ENCODE measurements at places on chromosomes 13 and 19.

GRCh38 chr13:49533591-49534269, 38.0 kb downstream of the PHF11 start:
- no peaks in the 10 kb centered on the region for H3K4me1 ChIP-seq
- H3K36me3 ChIP-seq = peaks cover 1% of the 10 kb centered on the region
- no peak for DNase-seq
- no peaks in the 10 kb centered on the region for H3K27me3 ChIP-seq

DNA sequence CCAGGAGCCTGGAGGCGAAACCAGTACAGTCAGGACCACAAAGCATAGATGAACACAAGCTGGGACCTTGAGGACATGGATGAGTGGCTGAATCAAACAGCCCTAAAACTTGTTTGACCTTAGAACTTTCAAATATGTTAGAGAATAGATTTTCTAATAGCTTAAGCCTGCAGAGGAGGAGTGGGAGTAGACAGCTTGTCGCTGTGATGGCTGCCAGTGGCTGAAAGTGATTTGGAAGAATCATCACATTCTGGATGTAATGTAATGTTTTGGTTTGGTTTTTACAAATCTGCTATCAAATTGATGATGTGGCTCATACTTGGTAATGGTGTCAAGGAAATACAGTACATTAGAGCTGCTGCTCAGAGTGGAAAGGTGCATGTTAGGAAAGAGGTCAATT, 12.0 kb downstream of the IGFL3 start:
- H3K27me3 ChIP-seq = peaks cover 5% of the 10 kb centered on the region
- no peaks in the 10 kb centered on the region for H3K36me3 ChIP-seq
- no peak overlapping the region for H3K4me3 ChIP-seq

- H3K4me3 ChIP-seq = no peak overlapping the region
- H3K36me3 ChIP-seq = no peaks in the 10 kb centered on the region
- DNase-seq = no peak
- no peaks in the 10 kb centered on the region for H3K4me1 ChIP-seq
- H3K27me3 ChIP-seq = peaks cover 4% of the 10 kb centered on the region
These were observed 345.3 kb upstream of the OBI1 start for GRCh38 chr13:79003989-79004898.

DNA sequence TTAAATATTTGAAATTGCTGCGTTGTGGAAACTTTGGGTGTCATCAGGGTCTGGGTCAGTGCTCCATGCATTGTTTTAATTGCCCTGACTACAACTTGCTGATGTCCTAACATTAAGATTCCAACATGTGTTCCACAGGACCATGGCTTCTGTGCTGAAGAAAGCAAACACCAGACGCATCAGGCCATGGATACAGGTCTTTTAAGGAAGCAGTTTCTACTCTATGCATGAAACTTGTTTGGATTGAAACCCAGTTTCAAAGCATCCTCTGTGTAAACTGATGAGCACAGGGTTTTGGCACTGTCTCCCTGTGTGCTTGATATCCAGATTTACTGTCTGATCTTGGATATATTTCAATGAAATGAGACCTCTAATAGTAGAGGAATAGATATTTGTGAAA, 328.4 kb upstream of the SLC10A2 start:
- no peak overlapping the region for H3K4me3 ChIP-seq
- no peak overlapping the region for H3K27ac ChIP-seq
- no peak for DNase-seq
- H3K4me1 ChIP-seq = no peaks in the 10 kb centered on the region
- H3K36me3 ChIP-seq = no peaks in the 10 kb centered on the region

GRCh38 chr13:30872685-30873461, 33.2 kb upstream of the MEDAG start:
- DNase-seq = no peak
- H3K4me1 ChIP-seq = no peaks in the 10 kb centered on the region
- no peaks in the 10 kb centered on the region for H3K27me3 ChIP-seq
- H3K27ac ChIP-seq = no peak overlapping the region

DNA sequence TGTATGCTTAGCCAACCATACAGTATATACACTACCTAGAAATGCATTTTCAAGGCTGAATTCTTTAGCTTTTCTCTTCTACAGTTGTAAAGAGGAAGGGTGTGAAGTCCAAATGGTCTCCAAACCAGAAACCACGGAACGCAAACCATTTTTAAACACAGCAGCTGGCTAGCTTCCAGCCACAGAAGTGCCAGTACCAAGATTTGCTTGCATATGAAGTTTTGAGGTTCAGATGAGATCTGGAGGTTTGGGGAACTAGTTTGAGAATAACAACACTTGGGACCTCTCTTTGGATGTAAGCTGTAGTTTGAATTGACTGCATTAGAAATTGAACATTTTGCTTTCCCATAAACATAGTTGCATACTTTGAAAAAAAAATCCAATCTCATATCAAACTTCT, 1243.5 kb downstream of the EFNB2 start:
- H3K27me3 ChIP-seq = no peaks in the 10 kb centered on the region
- no peaks in the 10 kb centered on the region for H3K4me1 ChIP-seq
- no peak overlapping the region for H3K4me3 ChIP-seq
- no peaks in the 10 kb centered on the region for H3K36me3 ChIP-seq
- no peak for DNase-seq
- H3K27ac ChIP-seq = no peak overlapping the region

DNA sequence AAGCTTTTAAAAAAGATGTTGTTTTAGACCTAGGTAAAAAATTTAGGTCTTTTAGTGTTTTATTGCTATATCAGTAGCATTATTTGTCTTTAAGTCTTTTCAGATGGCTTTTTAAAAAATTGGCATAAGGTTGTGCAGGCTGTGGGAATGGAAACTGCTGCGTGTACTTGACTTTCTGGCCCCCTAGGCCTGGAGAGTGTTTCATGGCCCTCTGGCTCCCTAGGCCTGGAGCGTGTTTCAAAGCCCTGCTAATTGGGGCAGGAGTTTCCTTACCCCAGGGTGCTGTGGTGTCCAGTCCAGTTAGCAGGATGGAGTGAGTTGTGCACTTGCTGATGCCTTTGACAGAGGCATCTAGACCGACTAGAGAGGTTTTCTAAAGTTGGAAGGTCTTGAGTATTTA, 23.8 kb downstream of the PRAM1 start:
- no peak overlapping the region for H3K4me3 ChIP-seq
- no peak for DNase-seq
- peaks cover 84% of the 10 kb centered on the region for H3K36me3 ChIP-seq
- no peak overlapping the region for H3K27ac ChIP-seq
- no peaks in the 10 kb centered on the region for H3K4me1 ChIP-seq

DNA sequence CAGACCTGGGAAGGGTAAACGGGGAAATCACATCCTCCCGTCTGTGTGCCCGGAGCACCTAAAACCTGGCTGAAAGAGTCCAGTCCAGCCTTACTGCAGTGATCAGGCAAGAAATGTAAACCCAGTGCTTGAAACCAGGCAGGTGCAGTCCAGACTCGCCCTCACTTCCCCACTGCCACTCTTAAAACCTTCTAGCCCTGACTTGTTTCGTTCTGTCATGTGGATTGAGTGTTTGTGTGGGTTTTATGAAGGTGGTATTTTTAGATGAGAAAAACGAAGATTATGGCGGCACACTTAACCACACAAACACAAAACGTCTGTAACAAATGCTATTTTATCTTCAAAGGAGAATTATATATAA, 839 bp upstream of the CKAP2 start:
- peak overlapping the region; percentile 75 for H3K4me3 ChIP-seq
- peak overlapping the region; percentile 85 for H3K27ac ChIP-seq
- no peak for DNase-seq
- H3K27me3 ChIP-seq = no peaks in the 10 kb centered on the region

- no peak overlapping the region for H3K4me3 ChIP-seq
- no peaks in the 10 kb centered on the region for H3K27me3 ChIP-seq
- no peaks in the 10 kb centered on the region for H3K36me3 ChIP-seq
- H3K4me1 ChIP-seq = no peaks in the 10 kb centered on the region
- no peak for DNase-seq
- H3K27ac ChIP-seq = no peak overlapping the region
These were observed 281.3 kb upstream of the SOX21 start for GRCh38 chr13:94993616-94994015.

GRCh38 chr13:48476686-48477085, 56.2 kb downstream of the RCBTB2 start:
- H3K36me3 ChIP-seq = no peaks in the 10 kb centered on the region
- H3K27me3 ChIP-seq = no peaks in the 10 kb centered on the region
- DNase-seq = no peak

DNA sequence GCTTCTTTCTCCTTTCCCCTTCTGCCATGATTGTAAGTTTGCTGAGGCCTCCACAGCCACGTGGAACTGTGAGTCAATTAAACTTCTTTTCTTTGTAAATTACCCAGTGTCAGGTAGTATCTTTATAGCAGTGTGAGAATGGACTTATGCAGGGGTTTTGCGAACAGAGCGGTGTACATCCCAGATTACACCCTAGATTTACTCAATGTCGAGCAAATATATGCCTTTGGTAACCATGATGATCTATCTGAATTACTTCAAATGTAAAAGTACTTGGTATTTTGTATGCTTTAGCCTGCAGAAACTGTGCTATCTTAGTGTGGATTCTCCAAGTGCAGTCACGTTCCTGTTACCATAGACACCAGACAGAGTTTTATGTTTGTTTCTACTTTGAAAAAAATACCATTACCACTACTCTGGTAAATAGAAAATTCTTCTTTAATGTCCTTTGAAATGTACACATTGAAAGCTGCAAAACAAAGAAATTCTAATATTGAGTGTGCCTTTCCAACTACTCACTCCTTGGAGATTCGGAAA, 510.4 kb upstream of the ARGLU1 start:
- H3K4me1 ChIP-seq = no peaks in the 10 kb centered on the region
- DNase-seq = no peak
- no peaks in the 10 kb centered on the region for H3K27me3 ChIP-seq
- H3K27ac ChIP-seq = no peak overlapping the region
- no peaks in the 10 kb centered on the region for H3K36me3 ChIP-seq

GRCh38 chr13:47896546-47896945, 104.5 kb downstream of the SUCLA2 start:
- H3K4me3 ChIP-seq = no peak overlapping the region
- no peaks in the 10 kb centered on the region for H3K4me1 ChIP-seq
- H3K27me3 ChIP-seq = no peaks in the 10 kb centered on the region
- DNase-seq = no peak
- H3K36me3 ChIP-seq = no peaks in the 10 kb centered on the region

- H3K4me3 ChIP-seq = no peak overlapping the region
- no peak for DNase-seq
- no peak overlapping the region for H3K27ac ChIP-seq
- H3K36me3 ChIP-seq = peaks cover 6% of the 10 kb centered on the region
- peaks cover 3% of the 10 kb centered on the region for H3K4me1 ChIP-seq
These were observed 11.2 kb downstream of the FEM1A start for GRCh38 chr19:4802711-4803110.

DNA sequence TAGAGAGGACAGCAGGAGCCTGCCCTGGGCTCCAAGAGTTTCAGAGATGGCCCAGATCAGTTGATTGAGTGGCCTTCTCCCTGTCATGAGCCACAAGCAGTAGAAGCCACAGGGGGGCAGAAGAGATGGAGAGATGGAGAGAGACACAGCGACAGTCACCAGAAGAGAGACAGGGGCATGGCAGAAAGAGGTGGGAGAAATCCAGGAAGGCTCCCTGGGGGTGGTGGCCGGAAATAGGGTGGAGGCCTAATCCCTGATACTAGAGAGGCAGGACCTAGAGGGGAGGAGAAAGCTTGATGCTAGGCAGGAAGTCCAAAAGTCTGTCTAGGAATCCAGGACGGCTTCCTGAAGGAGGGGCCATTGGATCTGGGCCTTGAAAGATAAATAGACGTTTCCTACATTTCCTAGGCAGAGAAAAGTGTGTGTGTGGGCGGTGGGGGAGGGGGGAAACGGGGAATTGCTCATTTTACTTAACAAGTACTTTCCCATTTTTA, 9.6 kb upstream of the TPM4 start:
- H3K36me3 ChIP-seq = no peaks in the 10 kb centered on the region
- peaks cover 23% of the 10 kb centered on the region for H3K4me1 ChIP-seq
- no peak overlapping the region for H3K4me3 ChIP-seq
- H3K27me3 ChIP-seq = no peaks in the 10 kb centered on the region
- H3K27ac ChIP-seq = no peak overlapping the region
- DNase-seq = no peak

- H3K4me3 ChIP-seq = peak overlapping the region; percentile 88
- DNase-seq = no peak
- H3K27me3 ChIP-seq = no peaks in the 10 kb centered on the region
- H3K36me3 ChIP-seq = no peaks in the 10 kb centered on the region
These were observed 718 bp downstream of the ACTN4 start for GRCh38 chr19:38647966-38648768.

DNA sequence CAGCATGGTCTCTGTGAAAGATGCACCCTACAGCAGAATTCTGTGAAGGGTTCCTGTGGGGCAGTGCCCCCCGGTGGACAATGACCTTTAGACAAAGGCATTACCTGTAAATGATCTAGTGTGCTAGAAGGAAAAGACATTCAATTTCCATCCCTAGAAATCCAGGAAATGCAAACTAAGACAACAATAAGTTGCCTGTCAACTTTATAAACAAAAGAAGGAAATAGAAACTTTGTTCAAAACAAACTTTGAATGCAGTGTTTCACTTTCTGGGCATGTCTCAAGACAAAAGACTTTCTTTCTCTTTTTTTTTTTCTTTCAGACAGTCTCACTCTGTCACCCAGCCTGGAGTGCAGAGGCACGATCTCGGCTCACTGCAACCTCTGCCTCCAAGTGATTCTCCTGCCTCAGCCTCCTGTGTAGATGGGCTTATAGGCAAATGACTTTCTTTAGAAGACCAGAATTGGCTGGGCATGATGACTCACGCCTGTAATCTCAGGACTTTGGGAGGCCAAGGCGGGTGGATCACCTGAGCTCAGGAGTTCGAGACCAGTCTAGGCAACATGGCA, 15.5 kb downstream of the TEX101 start:
- no peaks in the 10 kb centered on the region for H3K27me3 ChIP-seq
- peaks cover 5% of the 10 kb centered on the region for H3K4me1 ChIP-seq
- no peak overlapping the region for H3K27ac ChIP-seq

GRCh38 chr19:11063434-11063833, 25.8 kb upstream of the LDLR start:
- no peak overlapping the region for H3K4me3 ChIP-seq
- no peaks in the 10 kb centered on the region for H3K4me1 ChIP-seq
- H3K36me3 ChIP-seq = peaks cover 12% of the 10 kb centered on the region
- DNase-seq = no peak
- no peaks in the 10 kb centered on the region for H3K27me3 ChIP-seq

DNA sequence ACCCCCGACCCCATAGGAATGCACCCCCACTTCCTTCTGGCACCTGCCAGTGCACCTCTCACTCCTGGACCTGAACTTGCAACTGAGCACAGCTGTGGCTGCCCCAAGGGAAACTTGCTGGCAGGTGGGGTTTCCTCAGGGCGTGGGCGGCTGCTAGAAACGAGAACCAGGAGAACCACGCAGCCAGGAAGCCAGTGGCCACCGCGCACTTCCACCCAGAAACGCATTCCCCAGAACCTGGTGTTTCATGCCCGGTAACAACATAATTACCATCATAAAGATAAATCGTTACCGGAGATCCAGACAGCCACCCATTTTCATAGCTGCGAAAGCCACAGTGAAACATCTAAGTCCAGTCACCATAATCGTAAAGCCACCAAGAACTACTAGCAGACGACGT, 75.2 kb upstream of the C13orf46 start:
- H3K27ac ChIP-seq = peak overlapping the region; percentile 51
- peaks cover 57% of the 10 kb centered on the region for H3K36me3 ChIP-seq

- H3K4me3 ChIP-seq = peak overlapping the region; percentile 55
- no peaks in the 10 kb centered on the region for H3K27me3 ChIP-seq
- peaks cover 12% of the 10 kb centered on the region for H3K4me1 ChIP-seq
- DNase-seq = no peak
- no peak overlapping the region for H3K27ac ChIP-seq
- H3K36me3 ChIP-seq = peaks cover 4% of the 10 kb centered on the region
These were observed 518 bp downstream of the TFDP1 start for GRCh38 chr13:113584870-113585671.

Data from effector memory CD4-positive, alpha-beta T cell (primary cell).